ENCODE measurements at places on chromosomes 13 and 19.
A peak's percentile ranks its signal among the peaks of the same experiment; 100 is the strongest.

DNA sequence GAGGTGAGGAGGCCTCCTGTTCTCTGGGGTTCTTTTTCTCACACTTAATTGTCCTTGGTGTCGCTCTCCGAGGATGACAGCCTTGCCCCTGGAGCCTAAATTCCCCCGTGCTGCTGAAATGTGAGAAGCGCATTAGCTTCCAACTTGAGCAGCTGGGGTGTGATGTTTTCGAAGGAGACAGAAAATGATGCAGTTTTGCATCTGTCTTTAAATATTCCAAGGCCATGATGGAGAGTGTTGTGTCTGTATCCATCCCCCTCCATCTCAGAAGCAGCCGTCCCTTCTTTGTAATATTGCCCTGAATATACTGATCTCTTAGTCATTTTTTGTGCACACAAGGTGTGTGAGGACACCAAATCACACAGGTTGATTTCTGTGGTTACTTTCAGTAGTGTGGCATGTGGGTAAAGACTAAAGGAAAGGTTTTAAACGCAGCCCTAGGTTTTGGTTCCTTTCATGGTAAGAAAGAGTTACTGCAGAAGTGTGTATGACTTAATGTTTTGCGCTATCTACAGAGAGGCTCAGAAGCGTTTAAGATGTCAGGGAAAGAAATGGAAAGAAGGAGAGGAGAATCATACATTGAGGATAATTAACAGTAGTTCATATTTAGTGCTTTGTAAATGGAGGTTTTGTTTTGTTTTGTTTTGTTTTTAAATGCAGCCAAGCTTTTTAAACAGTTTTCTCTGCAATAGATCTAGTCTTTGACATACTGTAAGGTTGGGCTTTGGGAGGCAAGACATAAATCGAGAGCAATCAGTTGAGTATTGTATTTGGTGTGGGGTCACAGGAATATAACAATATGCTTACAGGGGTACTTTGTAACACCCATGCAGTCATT lies 1.6 kb downstream of the NBEA start:
- no peak for DNase-seq

- DNase-seq, result no peak
These were observed 429 bp upstream of the ZNF225 start for GRCh38 chr19:44112802-44113137.

- no peak for DNase-seq
These were observed 11.8 kb upstream of the PRR20A start for GRCh38 chr13:57128909-57129308.

GRCh38 chr13:39876258-39876657 lies 220.8 kb downstream of the COG6 start:
- DNase-seq, result no peak

DNA sequence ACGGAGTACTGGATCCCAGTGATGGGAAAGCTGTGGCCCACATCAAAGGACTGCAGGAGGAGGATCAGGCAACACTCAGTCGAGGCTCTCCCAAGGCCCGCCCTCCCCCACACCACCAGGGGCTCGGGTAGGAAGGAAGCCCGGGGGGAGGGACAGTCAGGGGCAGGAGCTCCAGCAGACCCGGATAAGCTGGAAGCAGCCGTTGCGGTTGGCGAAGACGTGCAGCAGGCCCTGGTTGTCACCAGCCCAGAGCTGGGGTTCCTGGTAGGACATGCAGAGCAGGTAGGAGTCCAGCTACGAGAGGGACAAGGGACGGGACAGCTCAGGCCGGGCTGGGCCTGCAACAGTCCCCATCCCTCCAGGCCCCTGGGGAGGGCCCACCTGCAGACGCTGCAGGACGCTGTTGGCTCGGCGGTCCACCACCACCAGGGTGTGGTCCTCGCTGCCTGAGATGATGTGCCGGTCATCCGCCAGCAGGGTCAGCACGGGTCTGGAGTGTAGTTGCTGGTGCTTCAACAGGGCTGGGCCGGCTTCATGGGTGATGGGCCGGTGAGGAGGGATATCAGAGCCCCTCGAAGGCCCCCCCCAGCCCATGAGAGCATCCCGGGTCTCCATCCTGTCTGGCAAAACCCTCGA lies 1.9 kb downstream of the GNG14 start:
- DNase-seq, result no peak

DNA sequence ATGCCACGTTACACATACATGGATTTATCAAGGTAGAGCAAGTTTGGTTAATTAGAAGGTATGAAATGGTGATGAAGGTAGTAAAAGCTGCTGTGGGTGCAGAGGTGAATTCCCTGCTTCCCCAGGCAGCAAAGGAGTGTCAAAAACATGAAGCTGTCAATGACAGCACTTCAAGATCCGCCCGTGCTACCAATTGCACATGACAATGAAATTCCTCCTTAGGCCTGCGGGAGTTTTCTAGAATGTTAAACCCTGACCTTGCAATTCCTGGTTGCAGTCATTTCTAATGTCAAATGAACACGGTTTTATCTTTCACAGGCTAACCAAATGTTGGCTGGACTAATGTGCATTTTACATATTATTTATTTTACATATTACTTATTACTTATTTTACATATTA lies 67.7 kb upstream of the LSM14A start:
- no peak for DNase-seq

GRCh38 chr13:68927387-68928026 lies 1180.1 kb upstream of the ATXN8OS start:
- no peak for DNase-seq

DNA sequence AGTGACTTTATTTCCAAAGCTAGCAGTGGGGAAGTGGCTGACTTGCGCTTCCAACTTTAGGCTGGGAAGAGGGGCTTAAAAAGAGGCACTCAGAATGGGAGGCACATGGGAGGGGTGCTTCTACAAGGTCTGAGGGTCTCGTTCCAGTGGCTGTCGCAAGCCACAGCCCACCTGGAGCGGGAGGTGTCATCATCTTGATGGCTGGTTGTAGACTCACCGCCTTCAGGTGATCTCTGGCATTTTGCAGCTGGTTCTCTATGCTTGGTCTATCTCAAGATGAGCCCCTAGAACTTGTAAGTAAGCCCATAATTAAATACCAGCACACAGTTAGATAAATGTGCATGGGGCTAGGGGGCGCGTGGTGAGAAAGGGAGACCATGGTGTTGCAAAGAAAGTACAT lies 9.2 kb downstream of the TEX29 start:
- DNase-seq, result no peak

- DNase-seq, result peak; percentile 74
These were observed 685 bp downstream of the LENG9 start for GRCh38 chr19:54462655-54463530.

- no peak for DNase-seq
These were observed 8.5 kb upstream of the DOCK9 start for GRCh38 chr13:98986226-98986846.

DNA sequence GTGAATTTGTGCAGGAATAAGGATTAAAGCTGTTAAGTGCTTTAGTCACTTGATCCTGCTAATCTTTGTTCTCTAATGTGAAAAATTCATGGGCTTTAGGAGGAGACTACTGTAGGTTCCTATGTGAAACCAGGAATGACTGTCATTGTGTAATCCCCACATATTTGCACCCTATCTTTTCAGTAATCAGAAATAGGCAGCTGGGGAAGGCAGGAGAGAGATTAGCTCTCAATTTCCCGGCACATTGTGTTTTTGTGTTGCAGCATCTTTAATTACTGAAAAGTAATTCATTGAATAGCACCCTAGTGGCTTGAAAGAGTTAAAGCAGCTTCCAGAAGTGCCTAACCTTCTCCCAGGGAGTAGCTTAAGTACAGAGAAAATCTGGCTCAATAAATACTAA lies 282.9 kb downstream of the OLFM4 start:
- DNase-seq, result no peak

GRCh38 chr19:45815481-45816216 lies 541 bp upstream of the RSPH6A start:
- DNase-seq, result no peak

- no peak for DNase-seq
These were observed 15.6 kb upstream of the RNASEH2B start for GRCh38 chr13:50894012-50894411.

DNA sequence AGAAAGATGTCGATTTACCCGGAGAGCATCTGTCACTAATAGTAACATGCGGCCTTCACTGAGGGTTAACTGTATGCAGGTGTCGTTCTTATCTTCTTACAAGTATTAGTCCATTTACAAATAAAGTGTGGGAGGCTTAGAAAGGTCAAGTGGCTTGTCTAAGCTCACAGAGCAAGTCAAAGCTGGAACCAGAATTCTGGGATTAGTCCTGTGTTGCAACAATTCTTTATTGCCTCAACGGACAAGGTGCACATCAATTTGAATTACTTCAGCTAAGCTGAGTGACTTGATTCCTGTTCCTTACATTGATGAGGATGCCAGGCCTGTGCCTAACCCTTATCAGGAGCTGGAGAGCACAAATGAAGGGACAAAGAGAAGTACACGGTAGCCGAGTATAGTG lies 1193.6 kb downstream of the UQCRFS1 start:
- DNase-seq, result no peak

- DNase-seq, result no peak
These were observed 151.1 kb downstream of the KATNAL1 start for GRCh38 chr13:30156270-30156669.

- peak; percentile 85 for DNase-seq
These were observed 1.5 kb upstream of the FTL start for GRCh38 chr19:48963371-48964204.

DNA sequence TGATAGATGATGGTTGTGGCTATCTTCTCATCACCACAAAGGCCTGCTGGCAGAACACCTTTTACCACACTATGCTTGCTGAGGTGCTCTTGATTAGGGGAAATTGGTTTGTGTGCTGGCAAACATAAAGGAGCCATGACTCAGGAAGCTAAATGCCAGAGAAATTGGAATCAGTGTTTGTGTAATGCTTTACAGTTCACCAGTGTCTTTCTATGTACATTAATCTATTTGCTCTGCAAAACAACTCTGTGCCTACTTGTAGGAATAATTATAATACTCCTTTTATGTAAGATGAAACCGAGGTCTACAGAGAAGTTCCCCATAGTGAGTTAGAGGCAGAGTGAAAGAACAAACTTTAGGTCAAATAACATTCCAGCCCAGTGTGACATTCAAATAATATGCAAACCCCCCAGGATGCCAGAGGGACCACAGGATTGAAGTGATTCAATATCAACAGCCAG lies 390.5 kb upstream of the HTR2A start:
- DNase-seq, result no peak

DNA sequence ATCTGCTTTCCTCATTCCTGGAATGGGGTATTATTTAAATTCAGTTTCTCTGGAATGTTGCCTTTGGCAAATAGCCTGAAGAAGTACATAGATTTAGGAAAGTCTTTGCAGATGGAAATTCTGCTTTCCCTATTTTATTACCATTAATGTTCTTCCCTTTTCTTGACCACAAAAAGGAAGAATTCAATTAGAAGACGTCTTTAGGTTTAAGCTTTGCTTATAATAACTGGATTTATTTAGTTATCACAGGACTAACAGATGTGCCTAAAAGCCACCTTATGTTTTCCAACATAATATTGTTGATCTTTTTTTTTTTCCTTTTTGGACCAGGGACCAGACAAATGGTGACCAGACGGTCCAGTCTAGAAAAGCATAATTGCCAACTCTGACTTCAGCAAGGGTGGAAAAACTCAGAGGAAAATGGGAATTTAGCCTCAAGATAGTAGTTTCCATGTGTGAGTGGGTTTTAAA lies 210.1 kb upstream of the SPRY2 start:
- DNase-seq, result no peak

DNA sequence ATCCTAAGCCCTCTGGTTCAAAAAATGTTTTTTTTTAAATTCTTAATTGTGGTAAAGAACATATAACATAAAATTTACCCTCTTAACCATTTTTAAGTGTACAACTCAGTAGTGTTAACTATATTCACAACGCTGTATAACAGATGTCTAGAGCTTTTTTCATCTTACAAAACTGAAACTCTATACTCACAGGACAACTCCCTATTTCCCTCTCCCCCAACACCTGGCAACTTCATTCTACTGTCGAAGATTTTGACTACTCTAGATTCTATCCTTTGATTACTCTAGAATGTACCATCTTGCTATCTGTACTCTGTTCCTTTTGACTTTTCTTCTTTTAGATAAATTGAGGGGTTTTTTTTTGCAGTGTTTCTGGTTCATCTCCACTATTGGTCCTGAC lies 200.4 kb downstream of the KLF12 start:
- no peak for DNase-seq

DNA sequence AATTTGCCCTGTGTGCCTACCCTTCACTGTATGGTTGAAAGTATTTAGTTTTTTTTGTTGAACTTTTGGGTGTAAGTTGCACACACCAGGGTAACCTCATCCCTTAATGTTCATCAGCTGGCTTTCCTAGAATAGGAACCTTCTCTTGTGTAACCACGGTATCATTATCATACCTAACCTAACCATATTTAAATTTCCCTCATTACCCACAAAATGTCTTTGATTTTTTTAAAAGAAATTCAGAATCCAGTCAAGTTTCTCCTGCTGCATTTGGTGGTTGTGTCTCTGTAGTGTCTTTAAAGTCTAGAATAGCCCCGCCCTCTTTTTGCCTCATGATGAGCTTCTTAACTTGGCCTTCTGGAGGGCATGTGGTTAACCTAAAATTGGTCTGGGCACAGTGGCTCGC lies 80.3 kb downstream of the RYR1 start:
- DNase-seq, result no peak

GRCh38 chr13:61215116-61215515 lies 200.5 kb downstream of the PCDH20 start:
- DNase-seq, result no peak

DNA sequence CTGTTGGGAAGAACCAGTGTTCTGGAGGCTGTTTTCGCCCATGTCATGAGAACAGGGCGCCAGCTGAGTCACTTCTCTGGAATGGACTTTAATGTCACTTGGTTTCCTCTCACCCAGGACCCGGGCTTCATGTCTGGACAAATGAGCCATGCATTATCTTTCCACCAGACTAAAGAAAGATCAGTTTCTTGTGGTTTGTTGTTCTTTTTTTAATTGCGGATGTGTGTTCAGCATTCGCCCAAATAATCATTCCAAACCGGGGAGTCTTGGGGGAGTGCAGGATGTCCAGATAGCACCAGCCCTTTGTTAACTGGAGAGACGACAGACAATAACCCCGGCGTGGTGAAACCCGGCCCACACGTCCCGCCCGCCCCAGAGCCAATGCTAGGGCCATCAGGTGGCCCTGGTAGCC lies 102.5 kb downstream of the COL4A2 start:
- DNase-seq, result peak; percentile 18

Measured in colonic mucosa (tissue), 4 donors.